ENCODE measurements at places on chromosomes 6 and 20.

DNA sequence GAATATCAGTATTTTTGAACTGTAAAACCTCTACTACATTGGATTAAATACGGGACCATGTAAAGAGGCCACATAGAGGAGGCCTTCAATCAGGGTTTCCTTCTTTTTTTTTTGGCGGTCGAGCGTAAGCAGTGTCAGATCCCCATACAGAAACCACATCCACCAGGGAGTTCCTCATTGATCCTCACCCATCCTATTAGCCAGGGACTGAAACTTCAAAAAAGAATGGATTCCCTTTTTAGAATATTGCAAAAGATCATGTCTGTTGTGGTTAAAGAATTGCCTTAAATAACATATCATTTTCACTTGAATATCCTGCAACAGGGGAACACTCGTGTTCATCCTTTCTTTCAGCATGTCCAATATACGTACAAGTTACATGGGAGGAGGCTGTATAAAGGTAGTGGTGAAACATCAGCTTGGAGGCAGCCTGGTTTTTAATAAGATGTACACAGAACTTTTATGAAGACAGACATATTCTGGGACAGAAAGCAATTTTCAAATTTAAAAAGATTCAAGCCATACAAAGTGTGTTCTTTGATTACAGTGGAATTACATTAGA, 96.1 kb downstream of the PPP1R14C start:
- no peak for DNase-seq

GRCh38 chr20:36823121-36823520, 49.6 kb upstream of the DSN1 start:
- DNase-seq: no peak

- no peak for DNase-seq
These were observed 20.7 kb upstream of the ADGB start for GRCh38 chr6:146578054-146578453.

- DNase-seq: no peak
These were observed 15.1 kb downstream of the WFDC2 start for GRCh38 chr20:45484676-45485075.

DNA sequence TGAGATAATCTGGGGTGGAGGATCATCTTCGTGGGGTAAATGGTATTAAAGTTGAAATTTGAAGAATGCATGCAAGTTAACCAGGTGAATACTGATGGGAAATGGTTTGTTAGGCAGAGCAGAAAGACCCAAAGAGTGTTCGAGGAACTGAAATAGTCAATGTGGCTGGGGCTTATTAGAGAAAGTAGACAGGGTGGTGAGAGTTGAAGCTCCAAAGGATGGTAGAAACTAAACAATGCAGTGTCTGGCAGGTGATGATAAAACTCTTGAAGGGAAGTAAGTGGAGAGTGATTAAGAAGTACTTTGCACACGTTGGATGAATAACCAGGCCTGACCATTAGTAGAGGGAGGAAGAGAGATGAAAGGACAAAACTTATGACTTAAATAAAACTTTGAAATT, 39.8 kb upstream of the CENPW start:
- DNase-seq: no peak
